ENCODE measurements at places on chromosomes 6 and 20.
A peak's percentile ranks its signal among the peaks of the same experiment; 100 is the strongest.

DNA sequence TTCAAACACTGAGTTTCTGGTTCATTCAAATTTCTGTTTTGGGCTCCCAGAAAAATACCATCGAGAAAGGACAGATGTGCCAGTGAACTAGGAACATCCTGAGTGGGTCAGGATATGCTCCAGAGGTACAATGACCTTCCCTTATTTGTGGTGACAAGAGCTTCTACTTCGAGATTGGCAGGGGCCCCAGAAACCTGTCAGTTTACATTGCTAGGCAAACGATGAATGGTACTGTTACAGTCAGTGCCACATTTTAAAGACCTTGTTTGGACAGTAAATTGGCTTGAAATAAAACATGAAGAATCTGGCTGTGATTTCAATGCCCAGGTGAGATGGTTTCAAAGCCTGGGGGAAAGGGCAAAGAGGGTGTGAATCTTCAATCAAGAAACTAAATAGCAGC is 454.5 kb upstream of the ID4 start:
- no peak for DNase-seq

- DNase-seq, result no peak
Measured at GRCh38 chr20:50333812-50334211, 143.2 kb downstream of the CEBPB start.

- DNase-seq, result peak; percentile 66
Measured at GRCh38 chr6:140661691-140662090, 1287.2 kb upstream of the CITED2 start.

DNA sequence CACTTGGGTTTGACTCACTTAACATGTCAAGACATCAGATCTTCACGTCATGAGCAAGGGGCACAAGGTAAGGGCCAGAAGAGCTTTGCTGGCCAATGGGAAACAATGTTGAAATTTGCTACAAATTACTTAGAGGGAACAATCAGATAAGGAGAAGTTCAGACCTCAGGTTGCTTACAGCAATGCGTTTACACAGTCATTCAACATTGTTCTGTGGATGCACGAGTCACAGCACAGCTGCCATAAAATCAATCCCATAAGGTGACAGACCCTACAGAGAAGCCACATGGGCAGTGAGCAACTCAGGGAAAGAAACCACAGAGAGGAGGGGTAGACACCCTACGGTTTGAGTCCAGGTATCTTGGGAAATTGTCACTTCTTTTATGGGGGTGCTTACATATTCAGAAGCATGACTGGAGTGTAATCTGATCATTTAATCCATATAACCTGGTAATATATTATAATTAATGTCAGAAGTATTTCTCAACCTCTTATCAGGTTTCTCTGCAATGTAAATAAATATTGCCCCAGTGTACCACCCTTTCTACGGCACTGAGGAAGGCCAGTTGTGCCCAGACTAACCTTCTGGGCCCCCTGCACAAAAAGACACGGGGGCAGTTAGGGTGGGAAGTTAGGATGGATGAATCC is 2.3 kb upstream of the SLC22A2 start:
- DNase-seq, result no peak

GRCh38 chr6:125273251-125273650 is 28.5 kb downstream of the HDDC2 start:
- no peak for DNase-seq

- peak; percentile 84 for DNase-seq
Measured at GRCh38 chr6:17281100-17281496, at the start of gene RBM24. Gene RBM24 (plus strand): TSS chr6:17281361. CDS start chr6:17281582, 221 bp downstream.

GRCh38 chr6:157405986-157406385 is 25.0 kb downstream of the ZDHHC14 start:
- peak; percentile 69 for DNase-seq

DNA sequence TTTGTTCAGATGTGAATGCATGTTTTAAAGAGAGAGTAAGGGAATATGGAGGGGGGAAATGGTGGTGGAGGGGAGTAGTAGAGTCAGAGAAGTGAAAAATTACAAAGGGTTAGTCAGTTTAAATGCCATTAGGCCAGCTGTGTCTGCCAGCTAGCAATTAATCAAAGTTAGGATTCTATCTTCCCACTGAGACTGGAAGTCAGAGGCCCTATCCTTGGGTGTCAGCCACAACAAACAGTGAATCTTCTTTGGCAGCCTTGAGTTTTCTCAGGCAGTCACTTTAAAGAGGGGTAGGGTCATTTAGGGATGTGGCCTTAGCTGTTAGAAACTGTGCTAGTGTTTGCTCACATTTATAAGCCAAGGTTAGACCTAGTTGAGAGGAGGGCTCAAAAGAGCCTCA is 120.5 kb upstream of the BTBD3 start:
- peak; percentile 22 for DNase-seq

DNA sequence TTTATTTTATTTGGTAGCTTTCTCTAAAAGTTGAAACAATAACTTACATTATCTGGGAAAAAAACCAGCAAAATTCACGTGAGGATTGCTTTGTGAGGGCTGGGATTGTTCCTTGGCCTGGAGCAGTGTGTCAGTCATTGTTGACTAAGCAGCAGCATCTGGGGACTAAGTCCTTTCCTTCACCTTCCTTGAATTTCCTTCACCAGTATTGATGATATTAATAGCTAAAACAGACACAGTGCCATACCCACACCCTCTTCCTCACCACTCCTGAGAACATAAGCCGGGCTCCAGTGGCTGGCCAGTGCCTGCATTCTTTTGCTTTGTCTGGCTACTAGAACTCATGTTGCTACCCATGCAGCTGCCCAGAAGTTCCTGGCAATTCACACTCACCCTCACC is 23.7 kb downstream of the PLCB1 start:
- no peak for DNase-seq
